ENCODE measurements at places on chromosomes 3 and 15.
A peak's percentile ranks its signal among the peaks of the same experiment; 100 is the strongest.

DNA sequence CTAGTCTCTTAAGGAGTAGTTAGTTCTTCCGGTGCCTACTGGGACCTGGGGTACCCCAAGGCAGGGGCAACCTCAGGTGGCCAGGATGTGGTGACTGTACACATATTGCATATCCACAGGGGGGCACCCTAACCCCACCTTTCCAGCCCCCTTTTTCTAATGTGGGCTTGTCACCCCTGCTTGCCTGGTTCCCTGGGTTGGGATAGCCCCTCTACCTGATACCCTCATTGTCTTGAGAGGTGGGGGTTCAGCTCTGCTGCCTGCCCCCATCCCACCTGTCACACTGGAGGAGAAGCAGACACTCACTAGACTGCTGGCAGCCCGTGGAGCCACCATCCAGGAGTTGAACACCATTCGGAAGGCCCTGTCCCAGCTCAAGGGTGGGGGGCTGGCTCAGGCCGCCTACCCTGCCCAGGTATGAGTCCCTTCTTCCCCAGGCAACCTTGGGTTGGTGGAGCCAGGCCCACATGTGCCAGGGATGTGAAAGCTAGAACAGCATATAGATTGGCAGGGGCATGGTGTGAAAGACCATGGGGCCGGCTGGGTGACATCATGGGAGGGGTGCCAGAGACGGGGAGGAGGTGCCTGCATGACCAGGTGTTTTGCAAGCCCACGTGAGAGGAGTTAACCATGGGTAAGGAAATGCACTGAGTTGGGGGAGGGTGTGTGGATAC, 4.0 kb downstream of the GLYCTK start:
- DNase-seq: peak; percentile 58

GRCh38 chr3:123750209-123750608, 133.9 kb downstream of the MYLK start:
- no peak for DNase-seq

GRCh38 chr3:22475665-22476240, 724.7 kb upstream of the ZNF385D start:
- DNase-seq: no peak

- DNase-seq: peak; percentile 63
Measured at GRCh38 chr3:57094575-57094974, 34.1 kb downstream of the SPATA12 start.

- no peak for DNase-seq
Measured at GRCh38 chr3:64493149-64493548, 194.7 kb downstream of the ADAMTS9 start.

DNA sequence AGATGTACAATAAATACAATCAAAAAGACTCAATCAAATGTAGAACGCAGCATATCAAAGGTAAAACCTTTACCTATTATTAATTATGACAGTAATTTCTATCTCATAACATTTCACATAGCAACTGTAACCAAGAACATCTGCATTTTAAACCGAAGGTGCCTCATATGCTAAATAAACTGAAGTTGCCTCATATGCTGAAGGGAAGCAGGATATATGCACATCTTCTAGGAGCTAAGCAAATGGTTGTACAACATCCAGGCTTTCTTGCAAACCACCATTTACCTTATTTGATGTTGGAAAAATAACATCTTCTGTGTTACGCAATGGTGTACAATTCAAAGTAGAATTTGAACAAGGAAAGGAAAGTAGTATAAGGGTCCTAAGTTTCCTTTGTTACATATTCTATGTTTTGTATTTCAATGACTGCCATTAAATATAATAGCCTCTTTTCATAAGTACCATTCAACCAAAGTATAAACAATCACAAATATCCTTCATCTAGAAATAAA, 145.9 kb downstream of the SATB1 start:
- DNase-seq: no peak

DNA sequence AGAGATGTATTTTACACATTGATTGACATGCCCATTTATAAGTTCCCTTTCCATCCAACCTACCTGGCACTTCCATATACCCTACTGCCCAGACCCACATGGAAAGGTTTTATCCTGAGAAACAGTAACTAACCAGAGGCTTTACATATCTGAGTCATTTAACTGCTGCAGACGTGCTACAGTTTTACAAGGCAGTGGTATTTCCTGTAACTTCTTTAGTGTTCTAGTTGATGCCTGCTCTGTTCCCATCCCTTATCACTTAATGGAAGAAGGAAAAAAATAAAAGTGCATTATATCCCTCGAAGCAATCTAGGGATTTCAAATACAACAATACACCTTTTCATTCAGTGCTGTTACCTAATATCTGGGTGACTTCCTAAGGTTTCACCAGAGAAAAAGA, 107.1 kb downstream of the TMCO5A start:
- no peak for DNase-seq

DNA sequence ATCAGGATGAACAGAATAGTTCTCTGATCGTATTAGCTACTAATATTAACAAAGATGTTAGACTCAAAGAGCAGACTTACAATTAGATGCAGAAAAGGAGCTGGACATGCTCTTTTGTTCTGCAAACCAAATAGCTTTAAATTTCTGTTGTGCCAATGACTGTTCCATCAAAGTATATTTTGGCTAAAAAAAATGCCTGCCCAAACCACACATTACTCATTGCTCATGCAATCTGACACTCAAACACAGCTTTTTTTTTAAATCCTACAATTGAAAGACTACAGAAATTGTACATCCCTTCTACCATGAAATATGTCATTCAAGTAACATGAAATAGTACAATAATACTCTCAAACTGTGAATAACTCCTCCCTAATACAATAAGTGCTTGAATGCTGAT, 48.6 kb downstream of the SHOX2 start:
- no peak for DNase-seq

DNA sequence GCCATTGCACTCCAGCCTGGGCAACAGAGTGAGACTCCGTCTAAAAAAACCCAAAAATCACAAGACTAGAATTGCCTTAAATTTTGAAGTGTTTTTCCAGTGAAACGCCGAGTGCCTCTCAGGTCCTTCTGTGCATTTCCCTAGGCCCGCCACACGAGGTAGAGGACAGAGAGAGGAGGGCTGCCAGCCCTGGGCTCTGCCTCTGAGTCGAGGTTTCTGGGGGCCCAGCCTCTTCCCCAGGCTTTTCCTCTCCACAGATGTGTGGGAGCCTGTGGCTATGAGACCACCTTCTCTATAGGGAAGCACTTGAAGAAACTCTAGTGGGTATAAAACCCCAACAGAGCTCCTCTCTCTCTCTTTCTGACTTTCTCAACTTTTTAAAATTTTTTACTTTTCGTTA, 10.9 kb upstream of the EHD4 start:
- no peak for DNase-seq
